ENCODE measurements at places on chromosomes 5 and 9. TPM values are rescaled to one million over a fixed set of nuclear protein-coding genes. Genes with fewer than 3 reads are reported as not detected.

DNA sequence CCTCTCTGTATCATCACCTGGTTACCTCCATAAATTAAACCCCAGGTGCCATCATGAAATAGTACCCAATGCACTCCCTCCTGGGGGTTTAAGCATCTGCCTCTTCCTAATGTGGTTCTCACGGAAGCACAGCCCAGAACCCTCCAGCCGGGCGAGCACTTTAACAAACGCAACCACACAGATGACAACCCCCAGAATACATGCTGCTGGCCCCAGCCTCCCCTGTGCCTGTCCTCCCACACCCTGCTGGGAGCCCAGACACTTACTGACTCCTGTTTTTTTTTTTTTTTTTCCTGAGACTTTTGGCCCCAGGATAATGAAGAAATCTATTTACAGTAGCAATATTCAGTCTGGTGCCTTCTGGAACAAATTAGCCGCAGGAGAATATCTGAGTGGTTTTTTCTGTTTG is 50.0 kb upstream of the COL5A1 start:
- DNase-seq, result no peak

- DNase-seq, result no peak
Observed at GRCh38 chr5:137054335-137054734, 444.8 kb downstream of the SPOCK1 start.

DNA sequence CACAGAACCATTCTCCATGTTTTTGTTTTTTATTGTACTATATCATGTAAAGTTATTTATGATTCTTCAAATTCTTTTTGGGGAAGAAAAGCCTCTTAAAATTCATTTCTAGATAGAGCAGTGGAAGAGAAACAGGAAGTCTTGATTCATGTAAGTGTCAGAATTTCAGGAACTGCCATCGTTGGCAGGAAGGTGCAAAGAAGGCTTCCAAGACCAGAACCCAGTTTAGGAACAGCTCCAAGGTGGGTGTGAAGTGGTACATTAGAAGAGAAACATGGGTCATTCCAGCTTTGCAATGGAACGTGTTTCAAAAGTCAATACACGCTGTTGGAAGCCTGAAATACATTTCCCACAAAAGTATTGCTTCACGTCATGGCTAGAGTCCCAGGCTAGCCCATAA is 14.8 kb downstream of the SAXO1 start:
- DNase-seq, result no peak

- DNase-seq, result peak; percentile 83
Observed at GRCh38 chr9:136858844-136859757, 7.0 kb downstream of the MAMDC4 start.

The PCDHGB4 gene
- 2.5 TPM for total RNA-seq

The ZNF608 gene
- total RNA-seq, result 5.7 TPM

- no peak for DNase-seq
Observed at GRCh38 chr5:101278011-101278687, 375.1 kb upstream of the ST8SIA4 start.

The SPTLC1 gene
- total RNA-seq, result 25.3 TPM

- DNase-seq, result no peak
Observed at GRCh38 chr9:19441730-19442129, 32.9 kb downstream of the ACER2 start.

DNA sequence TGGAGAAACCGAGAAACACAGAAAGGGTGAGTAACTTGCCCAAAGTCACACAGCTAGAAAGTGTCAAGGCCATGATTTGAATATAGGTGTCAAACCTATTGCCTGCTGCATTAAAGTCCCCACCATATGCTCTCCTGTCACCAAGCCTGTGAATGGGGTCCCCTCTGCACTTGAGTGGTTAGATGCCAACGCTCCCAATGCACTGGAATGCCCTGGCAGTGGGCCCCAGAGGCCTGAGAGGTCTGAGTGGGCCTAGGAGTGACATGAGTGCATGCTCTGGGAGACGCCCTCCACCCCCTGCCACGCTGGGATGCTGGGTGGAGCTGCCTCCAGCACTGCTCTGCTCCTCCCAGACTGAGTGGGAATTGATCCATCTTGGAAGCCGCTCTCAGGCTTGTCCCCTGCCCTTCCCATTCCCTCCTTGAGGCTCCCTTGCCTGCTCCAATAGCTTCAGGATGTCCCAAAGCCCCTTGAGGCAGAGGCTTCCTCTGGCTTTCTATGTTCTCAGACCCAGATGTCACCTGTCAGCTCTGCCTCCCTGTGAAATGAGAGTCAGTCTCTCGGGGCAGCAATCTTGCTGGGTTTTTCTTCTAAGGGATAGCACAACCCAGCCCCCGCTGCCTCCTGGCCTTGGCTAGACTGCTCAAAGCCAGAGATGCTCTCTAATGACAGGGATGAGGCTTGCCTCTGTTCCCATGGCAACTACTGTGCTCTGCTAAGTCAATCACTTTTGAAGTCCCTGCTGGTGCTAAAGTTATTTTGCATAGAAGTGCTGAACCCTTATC is 6.6 kb upstream of the ARSI start:
- DNase-seq, result no peak

DNA sequence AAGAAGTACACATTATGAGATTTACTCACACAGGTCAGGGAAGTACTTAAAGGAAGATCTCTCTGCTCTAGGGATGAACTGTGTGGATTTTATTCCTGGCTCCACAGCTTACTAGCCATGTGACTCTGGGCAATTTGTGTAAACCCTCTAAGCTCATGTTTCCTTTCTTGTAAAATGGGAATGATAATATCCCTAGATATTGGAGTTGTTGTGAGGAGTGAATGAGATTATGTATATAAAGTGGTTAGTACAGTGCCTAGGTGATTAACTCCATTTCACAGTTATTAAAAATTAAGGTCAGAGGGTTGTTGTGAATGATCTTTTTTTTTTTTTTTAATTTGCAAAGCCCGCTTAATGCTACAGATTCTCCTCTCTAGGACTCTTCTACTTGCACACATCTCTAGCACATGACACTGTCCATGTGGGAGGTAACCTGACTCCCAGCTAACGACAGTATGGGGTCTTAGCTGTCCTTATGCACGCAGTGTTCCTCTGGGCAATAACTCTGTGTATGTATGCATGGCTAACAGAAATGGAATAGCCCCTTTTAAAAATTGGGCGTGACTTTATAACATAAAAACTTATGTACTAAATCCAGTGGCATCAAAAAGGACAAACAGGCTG is 23.9 kb upstream of the MYOT start:
- no peak for DNase-seq

The FOXD4L6 gene
- not detected for total RNA-seq

- no peak for DNase-seq
Observed at GRCh38 chr5:19538607-19539006, 449.4 kb downstream of the CDH18 start.

The BSPRY gene
- total RNA-seq, result 0.83 TPM

DNA sequence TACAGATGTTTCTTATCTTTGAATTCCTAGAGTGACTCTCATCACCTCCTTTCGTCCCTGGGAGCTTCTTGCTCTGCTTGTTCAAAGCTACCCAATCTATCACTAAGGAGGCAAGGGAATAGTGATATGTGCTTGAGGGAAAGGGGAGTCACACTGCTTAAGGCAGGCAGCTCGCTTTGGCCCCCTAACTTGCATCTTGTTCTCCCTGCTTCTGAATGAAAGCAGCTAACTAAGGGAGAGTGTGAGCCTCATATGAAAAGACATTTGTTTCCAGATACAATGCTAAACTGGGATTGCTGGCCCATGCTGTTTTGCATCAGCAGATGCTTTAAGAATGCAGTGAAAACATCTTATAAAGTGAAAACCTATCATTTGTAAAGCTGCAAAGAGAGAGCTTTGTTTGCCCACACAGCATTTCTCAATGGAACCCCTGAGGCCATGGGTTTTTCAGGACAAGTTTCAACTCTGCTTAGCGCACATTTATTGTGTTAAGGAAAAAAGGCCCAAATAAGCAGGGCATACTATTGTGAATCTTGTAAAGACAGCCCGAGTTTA is 367.9 kb upstream of the ADAMTSL1 start:
- DNase-seq, result no peak

DNA sequence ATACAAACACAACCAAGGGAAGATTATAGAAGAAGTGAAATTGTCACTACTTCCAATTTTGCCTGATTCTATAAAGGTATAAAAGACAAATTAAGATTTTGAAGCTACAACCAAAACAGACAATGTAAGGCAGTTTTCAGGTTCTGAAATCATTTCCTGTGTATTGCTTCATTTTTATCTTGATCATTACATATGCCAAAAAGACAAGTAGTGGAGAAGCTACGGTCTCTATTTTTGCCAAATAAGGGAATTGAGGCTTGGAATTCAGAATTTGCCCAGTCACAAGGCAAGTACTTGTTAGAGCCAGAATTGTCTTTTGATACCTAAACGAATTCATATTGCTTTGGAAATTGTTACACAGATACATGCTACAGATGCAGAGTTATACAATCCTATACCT is 20.6 kb downstream of the EDIL3 start:
- no peak for DNase-seq

Data from right lobe of liver (tissue), 6 donors.